ENCODE measurements at places on chromosomes 11 and 22.

GRCh38 chr22:32466496-32466895 is 2.2 kb upstream of the BPIFC start:
- H3K27ac ChIP-seq, result no peak overlapping the region
- no peaks in the 10 kb centered on the region for H3K4me1 ChIP-seq
- DNase-seq, result no peak
- no peaks in the 10 kb centered on the region for H3K27me3 ChIP-seq
- no peak overlapping the region for H3K4me3 ChIP-seq

DNA sequence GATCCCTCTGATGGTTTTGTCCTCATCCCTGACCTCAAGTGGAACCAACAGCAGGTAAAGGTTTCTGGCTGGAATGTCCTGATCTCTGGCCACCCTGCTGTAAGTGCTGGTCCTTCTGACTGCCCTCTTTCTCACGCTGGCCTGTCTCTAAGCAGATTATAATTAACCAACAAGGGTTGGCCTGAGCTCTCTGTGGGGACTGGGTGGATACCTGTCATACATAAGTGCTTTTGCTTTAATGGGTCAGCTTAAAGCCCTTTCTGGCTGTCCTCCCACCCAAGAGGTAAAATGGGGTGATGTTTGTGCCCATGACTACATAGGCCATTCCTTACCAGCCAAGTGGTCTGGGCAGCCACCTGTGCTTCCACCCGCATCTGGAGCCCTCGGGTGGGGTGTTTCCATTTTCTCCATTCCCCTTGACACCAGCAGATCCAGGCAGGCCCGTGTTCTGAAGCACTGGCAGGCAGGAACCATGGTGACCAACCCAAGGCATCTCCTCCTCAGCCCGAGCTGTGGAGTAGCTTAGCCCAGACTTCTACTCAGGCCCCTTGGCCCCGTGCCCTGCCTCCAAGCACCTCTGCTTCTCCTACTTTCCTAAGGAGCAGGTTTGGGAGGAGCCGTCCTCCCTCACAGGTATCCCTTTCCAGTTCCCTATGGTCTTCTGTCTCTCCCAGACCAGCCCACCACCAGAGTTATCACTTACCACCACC is 17.0 kb upstream of the ST3GAL4 start:
- H3K4me3 ChIP-seq, result no peak overlapping the region
- DNase-seq, result peak; percentile 44
- H3K27me3 ChIP-seq, result no peaks in the 10 kb centered on the region
- peaks cover 7% of the 10 kb centered on the region for H3K4me1 ChIP-seq

DNA sequence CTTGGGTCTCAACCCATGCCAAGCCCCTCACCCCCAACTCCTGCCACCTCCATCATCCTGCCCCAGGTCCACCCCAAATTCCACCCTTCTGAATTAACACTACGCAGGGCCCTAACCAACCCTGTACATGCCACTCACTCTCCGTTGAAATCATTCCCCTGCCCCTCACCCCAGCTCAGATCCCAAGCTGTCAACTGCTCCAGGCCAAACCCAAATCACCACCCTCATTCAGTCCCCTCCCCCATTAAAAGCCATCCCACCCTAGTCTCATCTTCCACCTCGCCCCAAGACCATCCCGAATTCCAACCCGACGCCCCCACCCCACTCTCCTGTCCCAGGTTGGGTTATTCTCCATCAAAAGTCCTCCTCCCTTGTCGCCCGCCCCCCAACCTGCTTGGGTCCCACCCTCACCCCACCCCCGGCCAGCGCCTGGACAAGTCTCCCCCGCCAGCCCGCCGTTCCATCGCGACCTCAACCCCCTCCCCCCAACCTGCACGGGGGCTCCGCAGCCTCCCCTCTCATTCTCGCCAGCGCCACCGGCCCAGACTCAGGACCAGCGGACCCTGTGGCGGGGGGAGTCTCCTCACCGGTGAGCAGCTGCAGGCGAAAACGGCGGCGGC is 466 bp downstream of the FAM168A start:
- H3K36me3 ChIP-seq, result no peaks in the 10 kb centered on the region
- peak overlapping the region; percentile 18 for H3K27ac ChIP-seq
- H3K27me3 ChIP-seq, result no peaks in the 10 kb centered on the region
- no peak for DNase-seq

DNA sequence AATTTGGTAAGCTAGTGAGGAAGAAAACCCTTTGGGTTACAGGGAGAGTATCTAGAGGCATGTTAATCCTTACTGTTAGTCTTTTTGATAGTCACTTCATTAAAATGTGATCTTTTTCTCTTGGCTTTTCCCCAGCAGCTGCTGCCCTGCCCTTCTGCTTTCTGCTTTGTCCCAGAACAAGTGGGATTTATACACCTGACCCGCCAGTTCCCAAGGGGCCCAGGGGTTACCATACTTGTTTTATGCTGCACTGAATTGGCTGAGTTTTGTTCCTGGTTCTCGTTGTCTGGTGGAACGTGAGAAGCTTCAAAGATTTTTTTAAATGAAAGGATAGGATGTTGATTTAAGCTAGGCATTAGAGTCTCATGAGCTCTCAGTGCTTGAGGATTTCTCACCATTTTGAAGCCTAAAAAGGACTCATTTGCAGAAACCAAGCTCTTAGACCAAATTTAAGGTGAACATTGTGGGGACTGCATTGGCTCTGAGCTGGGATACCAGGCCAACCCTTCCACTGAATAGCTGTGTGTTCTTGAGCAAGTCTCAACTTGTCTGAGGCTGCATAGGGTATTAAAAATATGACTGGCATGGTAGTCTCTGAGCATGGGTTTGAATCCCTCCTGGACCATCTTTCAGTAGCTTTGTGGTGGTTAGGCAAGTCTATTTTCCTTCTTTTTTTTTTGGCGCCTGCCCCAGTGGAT is 6.6 kb downstream of the LIMK2 start:
- H3K36me3 ChIP-seq, result no peaks in the 10 kb centered on the region
- H3K4me3 ChIP-seq, result no peak overlapping the region
- H3K4me1 ChIP-seq, result peaks cover 8% of the 10 kb centered on the region

DNA sequence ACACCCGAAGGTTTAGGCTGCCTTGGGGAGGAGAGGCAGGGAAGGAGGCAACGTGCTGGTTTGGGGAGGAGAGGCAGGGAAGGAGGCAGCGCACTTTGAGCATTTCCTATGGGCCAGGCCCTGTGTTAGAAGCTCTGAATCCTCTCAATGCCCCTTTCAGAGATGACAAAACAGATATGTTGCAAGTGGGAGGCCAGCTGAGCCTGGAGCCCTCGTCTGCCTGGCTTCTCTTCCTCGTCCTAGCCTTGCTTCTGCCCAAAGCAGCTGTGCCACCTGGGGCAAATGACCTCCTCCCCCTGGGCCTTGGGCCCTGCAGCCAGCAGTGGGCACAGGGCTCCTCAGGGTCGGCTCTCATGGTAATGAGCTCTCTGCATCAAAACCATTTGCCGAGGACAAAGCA is 15.3 kb upstream of the LRRC32 start:
- no peaks in the 10 kb centered on the region for H3K36me3 ChIP-seq
- H3K4me3 ChIP-seq, result no peak overlapping the region

GRCh38 chr11:41878095-41878494 is 418.6 kb upstream of the LRRC4C start:
- H3K4me3 ChIP-seq, result no peak overlapping the region
- H3K27ac ChIP-seq, result no peak overlapping the region
- no peaks in the 10 kb centered on the region for H3K4me1 ChIP-seq

DNA sequence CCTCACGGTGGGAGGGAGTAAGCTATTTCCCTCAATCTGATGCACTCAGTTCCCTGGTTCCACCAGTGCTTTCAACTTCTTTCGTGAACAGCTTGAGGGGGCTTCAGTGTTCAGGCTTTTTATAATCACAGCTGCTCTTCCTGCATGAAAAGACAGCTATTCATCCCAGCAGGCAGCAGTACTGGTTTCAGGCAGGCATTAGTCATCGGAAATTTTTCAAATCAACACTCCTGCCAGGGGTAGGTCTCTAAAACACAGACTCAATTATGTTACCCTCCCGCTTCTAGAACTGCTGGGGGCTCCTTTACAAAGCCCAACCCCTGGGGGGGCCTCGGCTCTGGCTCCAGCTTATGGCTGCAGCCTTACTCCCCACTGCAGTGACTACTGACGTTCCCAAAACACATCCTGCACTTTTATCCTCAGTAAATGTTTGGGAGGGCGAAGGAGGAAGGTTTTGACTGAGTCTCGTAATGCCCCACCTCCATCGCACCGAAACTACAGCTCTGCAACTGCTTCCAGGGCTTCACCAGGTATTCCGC is 5.8 kb downstream of the POLDIP3 start:
- H3K4me1 ChIP-seq, result peaks cover 33% of the 10 kb centered on the region
- H3K4me3 ChIP-seq, result no peak overlapping the region
- no peaks in the 10 kb centered on the region for H3K27me3 ChIP-seq
- H3K27ac ChIP-seq, result peak overlapping the region; percentile 48
- DNase-seq, result no peak

- no peaks in the 10 kb centered on the region for H3K36me3 ChIP-seq
- no peak for DNase-seq
- H3K4me1 ChIP-seq, result peaks cover 12% of the 10 kb centered on the region
- no peaks in the 10 kb centered on the region for H3K27me3 ChIP-seq
- H3K4me3 ChIP-seq, result no peak overlapping the region
- no peak overlapping the region for H3K27ac ChIP-seq
These were observed 382.1 kb downstream of the MN1 start for GRCh38 chr22:27419473-27419872.

- no peak overlapping the region for H3K4me3 ChIP-seq
- no peaks in the 10 kb centered on the region for H3K36me3 ChIP-seq
- peak; percentile 49 for DNase-seq
- no peak overlapping the region for H3K27ac ChIP-seq
These were observed 64.7 kb upstream of the WT1 start for GRCh38 chr11:32500001-32500400.

- no peak overlapping the region for H3K27ac ChIP-seq
- no peaks in the 10 kb centered on the region for H3K27me3 ChIP-seq
These were observed 23.2 kb downstream of the COMMD9 start for GRCh38 chr11:36265793-36266628.

- DNase-seq, result no peak
- no peaks in the 10 kb centered on the region for H3K4me1 ChIP-seq
- H3K4me3 ChIP-seq, result no peak overlapping the region
- no peaks in the 10 kb centered on the region for H3K36me3 ChIP-seq
- no peaks in the 10 kb centered on the region for H3K27me3 ChIP-seq
These were observed 20.2 kb downstream of the CHST1 start for GRCh38 chr11:45644981-45645889.

- H3K27ac ChIP-seq, result no peak overlapping the region
- no peaks in the 10 kb centered on the region for H3K27me3 ChIP-seq
- no peak overlapping the region for H3K4me3 ChIP-seq
- no peak for DNase-seq
These were observed 85.6 kb downstream of the KIRREL3 start for GRCh38 chr11:126914941-126915340.

DNA sequence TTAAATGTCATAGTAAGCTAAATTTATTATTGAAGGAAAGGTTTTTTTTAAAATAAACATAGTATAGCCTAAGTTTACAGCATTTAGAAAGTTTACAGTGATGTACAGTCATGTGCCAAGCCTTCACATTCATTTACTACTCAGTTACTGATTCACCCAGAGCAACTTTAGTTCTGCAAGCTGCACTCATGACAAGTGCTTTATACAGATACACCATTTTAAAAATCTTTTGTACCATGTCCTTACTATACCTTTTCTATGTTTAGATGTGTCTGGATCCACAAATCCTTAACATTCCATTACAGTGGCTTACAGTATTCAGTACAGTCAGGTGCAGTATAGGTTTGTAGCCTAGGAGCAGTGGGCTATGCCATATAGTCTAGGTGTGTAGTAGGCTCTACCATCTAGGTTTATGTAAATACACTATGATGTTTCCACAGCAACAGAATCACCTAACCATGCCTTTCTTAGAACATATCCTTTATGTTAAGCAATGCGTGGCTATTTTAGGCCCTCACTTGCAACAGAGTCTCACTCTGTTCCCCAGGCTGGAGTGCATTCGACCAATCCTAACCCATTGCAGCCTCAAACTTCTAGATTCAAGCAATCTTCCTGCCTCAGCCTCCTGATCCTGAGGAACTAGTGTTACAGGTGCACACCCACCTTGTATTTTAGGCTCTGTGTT is 79.5 kb upstream of the SLC25A18 start:
- H3K27ac ChIP-seq, result no peak overlapping the region
- DNase-seq, result no peak
- H3K36me3 ChIP-seq, result no peaks in the 10 kb centered on the region
- H3K4me3 ChIP-seq, result no peak overlapping the region

- no peak for DNase-seq
- no peaks in the 10 kb centered on the region for H3K36me3 ChIP-seq
- no peaks in the 10 kb centered on the region for H3K4me1 ChIP-seq
- H3K4me3 ChIP-seq, result no peak overlapping the region
- no peak overlapping the region for H3K27ac ChIP-seq
These were observed 4.8 kb upstream of the CYB5R3 start for GRCh38 chr22:42653999-42654398.

DNA sequence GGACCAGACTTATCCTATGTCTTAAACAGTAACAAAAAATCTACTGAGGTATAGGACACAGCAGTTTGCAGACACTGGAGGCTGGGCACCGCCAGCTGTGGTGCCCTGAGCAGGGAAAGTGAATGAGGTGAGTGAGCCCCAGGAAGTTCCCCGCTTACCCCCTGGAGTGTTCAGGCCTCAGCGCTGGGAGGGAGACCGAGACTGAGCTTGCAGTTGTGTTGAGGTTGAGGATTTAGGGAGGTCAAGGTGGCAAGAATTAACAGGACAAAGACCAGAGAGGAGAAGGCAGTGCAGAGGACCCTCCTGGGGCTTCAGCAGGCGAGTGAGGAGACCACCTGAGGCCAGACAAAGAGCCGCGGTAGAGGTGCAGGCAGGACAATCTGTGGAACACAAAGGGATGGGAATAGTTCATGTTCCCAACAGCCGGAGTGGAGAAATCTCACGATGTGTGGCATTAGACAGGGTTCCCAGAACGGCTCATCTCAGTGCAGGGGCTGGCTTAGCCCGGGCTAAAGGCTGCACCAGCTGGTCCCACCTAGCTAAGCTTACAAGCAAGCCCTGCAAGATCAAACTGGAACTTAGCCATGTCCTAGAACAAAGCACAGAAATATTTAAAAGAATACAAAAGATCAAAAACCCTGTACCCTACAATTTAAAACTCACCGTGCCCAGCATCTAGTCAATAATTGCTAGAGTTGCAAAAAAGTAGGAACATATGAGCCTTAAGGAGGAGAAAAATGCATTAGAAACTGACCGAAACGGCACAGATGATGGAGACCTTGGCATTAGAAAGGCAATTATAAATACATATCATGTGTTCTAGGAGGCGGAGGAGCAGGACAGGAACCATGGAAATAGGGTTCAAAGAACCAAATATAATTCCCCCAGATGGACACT is 47.4 kb upstream of the PITPNB start:
- H3K27me3 ChIP-seq, result no peaks in the 10 kb centered on the region
- H3K36me3 ChIP-seq, result no peaks in the 10 kb centered on the region
- no peak for DNase-seq
- H3K4me3 ChIP-seq, result no peak overlapping the region

- H3K4me1 ChIP-seq, result no peaks in the 10 kb centered on the region
- no peak overlapping the region for H3K27ac ChIP-seq
- H3K4me3 ChIP-seq, result no peak overlapping the region
- H3K36me3 ChIP-seq, result no peaks in the 10 kb centered on the region
- no peak for DNase-seq
- no peaks in the 10 kb centered on the region for H3K27me3 ChIP-seq
These were observed 7.6 kb downstream of the MS4A4E start for GRCh38 chr11:60235321-60235720.

- H3K27me3 ChIP-seq, result no peaks in the 10 kb centered on the region
- no peaks in the 10 kb centered on the region for H3K36me3 ChIP-seq
These were observed 154.6 kb downstream of the DSCAML1 start for GRCh38 chr11:117642396-117642795.

- DNase-seq, result no peak
- H3K27me3 ChIP-seq, result no peaks in the 10 kb centered on the region
- H3K4me1 ChIP-seq, result peaks cover 18% of the 10 kb centered on the region
- no peaks in the 10 kb centered on the region for H3K36me3 ChIP-seq
- peak overlapping the region; percentile 20 for H3K4me3 ChIP-seq
These were observed 9.6 kb downstream of the BACE1-AS start for GRCh38 chr11:117300773-117301172.

- no peak overlapping the region for H3K4me3 ChIP-seq
- no peak for DNase-seq
- no peak overlapping the region for H3K27ac ChIP-seq
These were observed 11.3 kb downstream of the C11orf21 start for GRCh38 chr11:2290351-2290841.
